ENCODE measurements at places on chromosomes 3 and 15.
A peak's percentile ranks its signal among the peaks of the same experiment; 100 is the strongest.

DNA sequence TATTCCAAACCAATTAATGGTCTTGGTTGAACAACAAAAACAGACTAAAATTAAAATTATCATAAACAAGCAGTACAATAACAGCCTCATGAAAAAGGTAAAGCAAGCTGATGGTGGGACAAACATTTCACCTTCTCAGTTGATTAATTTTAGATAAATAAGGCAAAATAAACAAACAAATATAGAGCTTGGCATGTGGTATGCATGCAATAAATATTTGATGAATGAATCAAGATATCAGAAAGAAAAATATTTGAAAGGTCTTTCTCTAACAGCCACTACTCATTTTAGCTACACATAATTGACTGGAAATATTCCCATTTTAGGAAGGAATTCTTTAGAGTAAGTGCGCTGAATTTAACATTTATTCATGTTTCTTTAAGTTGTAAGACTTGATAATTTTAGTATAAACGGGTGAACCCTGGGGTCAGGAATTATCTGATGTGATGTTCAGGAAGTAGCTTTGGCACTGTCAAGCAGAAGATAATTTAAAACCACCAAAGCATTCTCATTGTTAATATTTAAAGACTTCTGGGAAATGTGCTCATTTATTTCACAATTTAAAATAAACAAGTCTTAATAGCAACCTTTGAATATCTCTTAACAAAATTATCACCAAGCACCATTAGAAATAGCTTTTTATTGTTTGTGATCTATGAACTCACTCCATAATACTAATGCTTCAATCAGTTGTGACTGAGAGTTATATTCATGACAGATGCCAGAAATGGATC, 372.3 kb upstream of the TGFBR2 start:
- no peak for DNase-seq

DNA sequence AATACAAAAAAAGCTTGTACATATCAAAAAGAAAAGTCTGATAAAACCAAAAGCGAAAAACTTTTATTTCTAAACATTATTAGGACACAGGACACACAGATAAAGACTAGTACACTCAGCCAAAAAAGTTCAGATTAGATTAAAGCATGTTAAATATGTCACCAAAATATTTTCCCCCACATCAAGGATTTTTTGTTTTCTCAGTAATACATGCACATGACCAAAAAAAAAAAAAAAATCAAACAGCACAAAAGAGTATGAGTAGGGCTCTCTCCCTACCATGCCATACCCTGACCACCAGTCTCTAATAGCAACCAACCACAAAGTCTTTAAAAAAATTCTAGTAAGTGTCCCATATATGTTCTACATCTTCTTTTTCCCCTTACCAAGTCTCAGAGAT, 77.4 kb downstream of the LRRFIP2 start:
- DNase-seq = no peak

- no peak for DNase-seq
These were observed 202.8 kb downstream of the TP63 start for GRCh38 chr3:189833996-189834395.

DNA sequence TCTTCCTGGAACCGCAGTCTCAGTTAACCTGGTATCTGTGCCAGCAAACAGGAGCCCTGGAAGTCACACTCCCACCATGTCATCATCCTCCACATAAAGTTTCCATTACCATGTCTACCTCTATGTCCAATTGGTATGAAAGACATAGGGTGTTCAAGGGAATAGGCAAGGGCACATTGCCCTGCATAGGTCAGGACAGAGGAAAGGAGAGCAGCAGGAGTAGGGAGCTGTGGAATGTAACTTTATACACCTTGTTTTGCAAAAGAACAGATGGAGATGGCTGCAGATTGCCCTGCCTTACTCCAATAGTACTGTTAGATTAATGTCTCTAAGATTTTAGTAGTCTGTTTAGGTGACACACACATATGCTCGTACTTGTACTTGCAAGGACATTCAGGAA, 1056.4 kb downstream of the NTRK3 start:
- no peak for DNase-seq

- no peak for DNase-seq
These were observed 7.3 kb downstream of the TRA2B start for GRCh38 chr3:185930393-185931107.

DNA sequence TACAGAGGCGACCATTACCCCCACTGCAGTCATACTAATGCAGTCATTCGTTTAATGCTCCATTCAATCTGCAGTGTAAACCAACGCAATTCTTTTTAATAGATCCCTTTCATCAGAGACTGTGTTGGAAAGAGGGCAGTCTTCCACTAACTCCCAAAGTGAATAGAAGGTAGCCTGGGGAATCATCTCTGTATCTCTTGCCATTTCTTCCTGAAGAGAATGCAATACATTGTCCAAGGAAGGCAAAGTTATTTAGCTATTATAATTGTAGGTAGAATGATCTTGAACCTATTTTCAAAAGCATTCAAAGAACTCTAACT, 1.3 kb upstream of the SLITRK3 start:
- DNase-seq = no peak

GRCh38 chr3:52881871-52882270, 15.5 kb downstream of the STIMATE start:
- no peak for DNase-seq

DNA sequence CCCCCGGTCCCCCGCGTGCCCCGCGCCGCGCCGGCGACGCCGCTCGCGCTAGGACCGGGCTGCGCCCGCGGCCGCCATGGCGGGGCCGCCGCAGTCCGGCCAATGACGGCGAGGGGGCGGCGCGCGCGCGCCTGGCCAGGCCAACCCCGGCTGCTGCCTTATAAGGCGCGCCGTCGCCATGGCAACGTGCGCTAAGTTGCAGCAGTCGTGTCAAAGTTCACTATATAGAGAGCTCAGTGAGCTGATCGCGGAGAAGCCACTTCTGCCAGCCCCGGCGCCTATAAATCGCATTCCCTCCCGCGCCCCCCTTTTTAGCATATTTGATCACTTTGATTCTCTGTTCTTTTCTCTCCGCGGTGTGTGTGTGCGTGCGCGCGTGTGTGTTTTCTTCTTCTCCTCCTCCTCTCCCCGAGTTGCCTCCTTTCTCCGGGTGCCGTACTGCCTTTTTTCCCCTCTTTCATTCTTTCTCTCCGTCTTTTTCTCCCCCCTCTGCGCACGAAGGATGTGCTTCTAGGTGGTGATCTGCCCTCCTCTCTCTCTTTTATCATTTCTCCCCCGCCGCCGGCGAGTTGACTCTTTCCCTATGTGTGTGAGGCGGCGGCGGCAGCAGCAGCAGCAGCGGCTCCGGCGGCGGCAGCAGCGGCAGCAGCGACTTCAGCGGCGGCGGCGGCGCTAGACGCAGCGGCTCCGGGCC, at the start of gene NR2F2:
Gene NR2F2 (plus strand): TSS at position 251 of the 694 bp plus-strand sequence. CDS start 1,406 bp downstream, outside the sequence.
- peak; percentile 64 for DNase-seq

GRCh38 chr15:69668039-69668705, 215.6 kb downstream of the RPLP1 start:
- no peak for DNase-seq

- no peak for DNase-seq
These were observed 279.8 kb upstream of the SEMA6D start for GRCh38 chr15:47437491-47437890.

DNA sequence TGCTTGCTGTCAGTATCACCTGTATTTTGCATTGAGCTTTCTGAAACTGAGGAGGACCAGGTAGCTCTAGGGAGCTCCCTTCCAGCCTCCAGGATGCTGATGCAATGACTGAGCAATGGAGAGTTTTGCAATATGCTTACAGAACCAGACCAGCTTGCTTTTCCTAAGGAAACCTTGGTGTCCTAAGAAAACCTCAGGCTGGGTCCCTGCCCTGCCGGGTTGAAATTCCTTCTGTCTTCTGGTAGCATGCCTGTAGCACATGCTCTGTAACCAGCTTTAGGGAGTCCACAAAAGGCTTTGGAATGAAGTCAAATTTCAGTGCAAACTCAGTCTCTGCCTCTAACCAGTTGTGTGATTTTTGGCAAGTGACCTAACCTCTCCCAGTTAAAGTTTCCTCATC, 65.8 kb upstream of the GSK3B start:
- no peak for DNase-seq

DNA sequence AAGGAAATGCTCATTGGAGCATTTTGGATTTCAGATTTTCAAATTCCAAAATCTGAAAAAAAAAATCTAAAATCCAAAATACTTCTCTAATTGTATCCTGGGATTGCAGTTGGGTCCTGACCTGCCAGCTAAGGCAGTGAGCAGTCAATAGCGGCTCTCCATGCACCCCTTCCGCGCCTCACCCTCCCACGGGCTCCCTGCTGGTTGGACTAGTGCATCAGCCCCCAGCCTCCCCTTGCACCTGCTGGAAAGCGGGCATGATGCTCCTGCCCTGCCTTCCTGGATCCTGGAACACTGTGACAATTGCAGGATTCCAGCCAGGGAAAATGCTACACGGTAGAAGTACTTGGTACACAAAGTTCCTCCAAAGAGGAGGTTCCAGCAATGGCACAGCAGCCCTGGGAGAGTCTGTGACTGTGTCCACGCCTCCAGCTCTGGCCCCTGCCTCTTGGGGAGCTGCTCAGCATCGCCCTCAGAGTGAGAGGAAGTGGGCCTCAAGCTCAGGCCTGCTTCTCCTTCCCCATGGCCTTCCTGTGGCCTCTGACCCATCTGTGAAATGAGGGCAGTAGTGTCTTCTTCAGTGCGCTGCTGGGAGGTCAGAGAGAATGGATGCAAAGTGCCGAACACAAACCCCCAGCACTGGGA, 39.5 kb upstream of the CHRNB4 start:
- no peak for DNase-seq

GRCh38 chr3:54262541-54262940, 140.2 kb downstream of the CACNA2D3 start:
- no peak for DNase-seq

- DNase-seq = no peak
These were observed 27.8 kb upstream of the AP4E1 start for GRCh38 chr15:50880651-50881114.

GRCh38 chr3:31027914-31028313, 133.5 kb upstream of the GADL1 start:
- DNase-seq = no peak

DNA sequence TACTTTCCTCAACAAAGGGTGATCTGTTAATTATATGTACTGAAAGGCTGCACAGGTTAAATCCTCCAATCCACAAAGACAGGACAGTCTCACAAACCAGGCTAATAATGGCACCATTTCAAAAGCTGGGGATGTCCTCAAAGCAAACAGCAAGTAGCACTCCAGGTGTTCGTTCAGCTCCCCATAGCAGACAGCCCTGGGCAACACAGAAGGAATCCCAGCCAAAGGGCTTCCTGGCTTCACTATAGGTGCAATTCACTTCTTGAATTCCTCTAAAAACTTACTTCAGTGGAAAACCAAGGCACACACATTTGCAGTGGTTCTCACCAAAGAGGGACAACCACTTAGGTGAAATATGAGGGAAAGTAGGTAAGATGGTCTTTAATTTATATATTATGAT, 166.7 kb downstream of the CTNNB1 start:
- DNase-seq = no peak

DNA sequence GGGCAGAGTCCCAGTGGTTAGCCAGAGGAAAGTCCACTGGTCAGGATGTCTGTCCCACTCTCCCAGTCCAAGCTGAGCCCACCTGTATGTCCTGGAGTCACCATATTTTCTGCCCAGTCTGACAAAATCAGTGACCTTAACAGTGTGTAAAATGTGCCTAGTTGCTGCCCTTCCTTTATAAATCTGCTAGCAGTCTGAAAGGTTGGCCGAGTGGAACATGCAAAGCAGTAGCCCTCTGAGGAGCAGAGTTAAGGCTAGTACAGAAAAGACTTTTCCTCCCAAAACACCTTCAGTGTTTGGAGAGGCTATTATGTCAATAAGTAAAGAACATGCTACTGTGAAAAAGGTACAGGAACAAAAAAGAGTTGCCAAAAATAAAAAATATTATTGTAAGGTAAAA, 15.3 kb downstream of the TTC21A start:
- no peak for DNase-seq

DNA sequence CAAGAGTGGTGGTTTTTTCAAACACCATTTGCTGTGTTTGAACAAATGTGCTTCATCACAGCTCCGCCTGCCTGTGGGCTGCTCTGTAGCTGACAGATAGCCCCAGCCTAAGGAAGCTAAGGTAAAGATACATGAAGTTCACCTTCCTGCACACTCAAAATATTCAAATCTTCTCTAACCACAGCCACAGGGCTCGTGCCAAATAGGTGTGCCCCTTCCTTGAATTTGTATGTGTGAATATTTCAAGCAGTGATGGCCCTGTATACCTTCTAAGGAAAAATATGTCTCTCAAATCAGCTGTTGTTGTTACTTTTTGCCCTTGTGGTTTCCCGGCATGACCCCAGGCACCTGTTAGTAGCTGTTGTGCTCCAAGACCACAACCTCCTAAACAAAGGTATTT, 92.8 kb downstream of the CCNL1 start:
- DNase-seq = no peak

DNA sequence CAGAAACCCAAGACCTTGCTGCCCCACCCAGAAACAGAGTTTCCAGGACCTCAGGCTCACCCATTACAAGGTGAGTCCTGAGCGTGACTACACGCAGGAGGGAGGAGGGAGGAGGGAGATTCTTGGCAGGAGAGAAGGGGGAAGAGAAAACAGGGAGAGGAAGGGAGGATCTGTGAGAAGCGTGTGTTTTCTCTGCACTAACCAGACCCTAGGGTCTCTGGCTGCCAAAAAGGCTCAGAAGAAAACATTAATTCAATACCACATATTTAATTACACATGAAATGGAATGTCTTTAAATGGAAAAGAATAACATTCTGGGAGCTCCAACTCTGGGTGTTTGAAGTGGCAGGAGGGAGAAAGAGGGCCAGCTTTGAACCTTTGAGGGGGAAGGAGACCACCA, 309.0 kb downstream of the NTRK3 start:
- no peak for DNase-seq

GRCh38 chr3:180564676-180565075, 37.3 kb upstream of the TTC14 start:
- no peak for DNase-seq

DNA sequence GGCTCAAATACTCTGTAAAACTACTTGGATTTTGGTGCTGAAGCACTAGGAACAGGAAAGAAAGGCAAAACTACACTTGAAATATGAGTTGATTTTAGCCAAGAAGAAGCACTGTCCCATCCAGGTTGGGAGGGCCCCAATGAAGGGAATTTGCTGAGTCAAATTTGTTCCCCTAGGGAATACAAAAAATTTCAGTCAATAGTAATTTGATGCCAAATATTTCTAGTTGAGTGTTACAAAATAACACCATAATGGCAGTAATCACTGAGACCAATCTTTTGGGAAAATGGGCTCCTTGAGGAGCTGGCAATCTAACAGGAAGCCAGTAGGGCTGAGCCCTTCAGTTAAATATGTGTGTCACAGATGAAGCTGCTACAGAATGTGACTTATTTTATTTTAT, 896.9 kb downstream of the DIPK2A start:
- DNase-seq = no peak

- no peak for DNase-seq
These were observed 109.8 kb downstream of the TNIK start for GRCh38 chr3:171350364-171350763.

DNA sequence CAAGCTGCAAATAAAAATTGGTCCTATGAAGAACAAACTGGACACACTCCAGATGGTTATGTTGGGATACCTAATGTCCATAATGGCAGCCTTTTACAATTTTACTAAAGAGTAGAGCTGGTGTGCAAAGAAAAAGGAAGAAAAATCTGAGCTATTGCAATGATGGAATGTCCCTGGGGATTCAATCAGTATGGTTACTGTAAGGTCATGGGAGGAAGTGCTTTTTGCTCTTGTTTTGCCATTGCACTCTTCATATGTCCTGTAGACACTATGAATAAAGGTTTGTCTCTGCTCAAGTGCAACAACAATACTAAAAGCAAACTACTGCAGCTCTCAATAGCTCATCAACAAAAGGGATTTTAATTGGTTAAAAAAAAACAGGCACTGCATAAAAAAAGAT, 5.4 kb downstream of the PFN2 start:
- no peak for DNase-seq

- DNase-seq = no peak
These were observed 309.2 kb downstream of the MAGI1 start for GRCh38 chr3:65729555-65729954.

All from activated T-cell treated with anti-CD3 and anti-CD28 coated beads, Interleukin-2, amount 50 U/mL, for 48 hours (primary cell).